Smooth muscle cell of trachea (primary cell): ENCODE measurements at places on chromosomes 5 and 9. TPM values are rescaled to one million over a fixed set of nuclear protein-coding genes. Genes with fewer than 3 reads are reported as not detected.

The IFNK gene
- not detected in 2 replicates for total RNA-seq

The HOMER1 gene
- total RNA-seq = 3.8 and 6.1 TPM in 2 replicates

The PHF24 gene
- total RNA-seq = under 0.01 TPM in 1 of 2 replicates, not detected in the other

The RABGAP1 gene
- 43.8 and 49.2 TPM in 2 replicates for total RNA-seq

The GLRA1 gene
- not detected in 2 replicates for total RNA-seq

The CTXN3 gene
- not detected in 2 replicates for total RNA-seq

The SPINK4 gene
- total RNA-seq = not detected in 2 replicates

The CFAP77 gene
- total RNA-seq = not detected in 2 replicates

The AQP7 gene
- total RNA-seq = 0.29 and 0.99 TPM in 2 replicates

The ARHGEF39 gene
- 0.50 and 2.9 TPM in 2 replicates for total RNA-seq

The EQTN gene
- not detected in 2 replicates for total RNA-seq

The LHX3 gene
- under 0.01 TPM in 1 of 2 replicates, not detected in the other for total RNA-seq

The HCN1 gene
- total RNA-seq = not detected in 2 replicates

The NOXA1 gene
- 0.73 and 1.7 TPM in 2 replicates for total RNA-seq

The ACOT12 gene
- 1.6 and 2.2 TPM in 2 replicates for total RNA-seq

The PITX1 gene
- total RNA-seq = 3.6 and 12.6 TPM in 2 replicates

The NREP gene
- total RNA-seq = 28.8 and 55.0 TPM in 2 replicates

The PCDHB7 gene
- total RNA-seq = under 0.01 and 0.66 TPM in 2 replicates

The SLC36A1 gene
- total RNA-seq = 8.3 and 8.4 TPM in 2 replicates

The FAT2 gene
- under 0.01 and 0.58 TPM in 2 replicates for total RNA-seq

The TMEM171 gene
- total RNA-seq = 0.87 and 1.8 TPM in 2 replicates

The ZNF300 gene
- 5.1 and 14.1 TPM in 2 replicates for total RNA-seq

The PRXL2C gene
- total RNA-seq = 36.6 and 42.0 TPM in 2 replicates

The REEP2 gene
- total RNA-seq = 8.4 and 25.1 TPM in 2 replicates

The SH2D3C gene
- total RNA-seq = 0.29 TPM in 1 of 2 replicates, not detected in the other

The NPR2 gene
- 48.6 and 54.3 TPM in 2 replicates for total RNA-seq

The MARCHF6 gene
- total RNA-seq = 79.7 and 82.5 TPM in 2 replicates

The CARD6 gene
- 18.7 and 24.0 TPM in 2 replicates for total RNA-seq

The ZFYVE16 gene
- total RNA-seq = 24.5 and 32.1 TPM in 2 replicates

The PLPPR1 gene
- not detected in 2 replicates for total RNA-seq

The CRB2 gene
- total RNA-seq = not detected in 2 replicates

The GRIA1 gene
- total RNA-seq = under 0.01 and 0.50 TPM in 2 replicates

The GRM6 gene
- not detected in 2 replicates for total RNA-seq

The FIBCD1 gene
- total RNA-seq = 12.2 and 17.5 TPM in 2 replicates

The PTPN3 gene
- total RNA-seq = under 0.01 and 0.17 TPM in 2 replicates

The SLC46A2 gene
- not detected in 2 replicates for total RNA-seq

The SOX30 gene
- total RNA-seq = under 0.01 TPM in 1 of 2 replicates, not detected in the other

The SLC44A1 gene
- total RNA-seq = 86.5 and 87.8 TPM in 2 replicates

The EDIL3 gene
- 23.9 and 40.4 TPM in 2 replicates for total RNA-seq

The CMBL gene
- 12.8 and 24.0 TPM in 2 replicates for total RNA-seq

The DDX4 gene
- under 0.01 TPM in 1 of 2 replicates, not detected in the other for total RNA-seq

The SQSTM1 gene
- 1,147 and 2,519 TPM in 2 replicates for total RNA-seq

The CATSPER3 gene
- 0.17 TPM in 1 of 2 replicates, not detected in the other for total RNA-seq

The FOXD4L5 gene
- 0.15 and 0.17 TPM in 2 replicates for total RNA-seq

The IFNA13 gene
- not detected in 2 replicates for total RNA-seq

The RLN1 gene
- total RNA-seq = 0.17 and 0.29 TPM in 2 replicates

The GBGT1 gene
- total RNA-seq = 3.1 and 5.6 TPM in 2 replicates

The MPDZ gene
- 36.1 and 38.0 TPM in 2 replicates for total RNA-seq

The SLC35D2 gene
- total RNA-seq = 22.5 and 26.9 TPM in 2 replicates

The CLIC3 gene
- 1.6 and 5.8 TPM in 2 replicates for total RNA-seq

The HSD17B3 gene
- under 0.01 and 0.15 TPM in 2 replicates for total RNA-seq

The CCDC183 gene
- total RNA-seq = 0.15 and 0.33 TPM in 2 replicates

The HAVCR1 gene
- 0.17 TPM in 1 of 2 replicates, not detected in the other for total RNA-seq

The NIM1K gene
- 5.4 and 9.1 TPM in 2 replicates for total RNA-seq

The KIF4B gene
- 0.15 and 0.17 TPM in 2 replicates for total RNA-seq

The STOML2 gene
- 157 and 220 TPM in 2 replicates for total RNA-seq
